ENCODE measurements at places on chromosomes 2 and 18.

DNA sequence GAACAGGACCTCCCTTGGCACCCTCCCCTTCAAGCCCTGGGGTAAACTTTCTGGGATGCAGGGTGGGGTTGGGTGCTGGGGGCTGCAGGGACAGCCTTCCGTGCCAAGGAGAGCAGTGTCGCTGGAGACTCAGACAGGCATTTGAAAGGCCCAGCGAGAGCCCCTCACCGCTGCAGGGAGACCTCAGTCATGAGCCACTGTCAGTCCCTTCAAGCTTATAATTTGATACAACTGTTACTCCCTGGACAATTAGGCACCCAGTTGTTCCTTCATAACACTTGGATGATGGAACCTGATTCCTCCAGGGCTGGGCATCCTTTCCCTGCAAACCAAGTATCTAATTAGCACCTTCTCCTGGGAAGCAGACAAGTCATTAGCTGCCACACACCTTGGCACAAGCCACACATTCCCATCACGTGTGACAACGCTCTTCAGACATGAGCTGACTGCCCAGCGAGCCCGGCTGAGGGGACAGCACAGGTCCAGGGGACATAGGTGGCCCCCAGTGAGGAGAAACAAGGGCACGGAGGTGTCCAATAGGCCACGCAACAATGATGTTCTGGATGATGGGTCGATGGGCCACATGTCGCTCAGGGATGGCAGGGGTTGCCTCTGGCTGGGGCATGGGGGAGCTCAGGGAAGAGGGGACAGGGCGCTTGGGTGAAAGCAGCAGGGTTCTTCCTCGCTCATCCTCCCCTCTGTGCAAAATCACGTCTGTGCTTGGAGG, 59.6 kb downstream of the KCNF1 start:
- no peak for DNase-seq

DNA sequence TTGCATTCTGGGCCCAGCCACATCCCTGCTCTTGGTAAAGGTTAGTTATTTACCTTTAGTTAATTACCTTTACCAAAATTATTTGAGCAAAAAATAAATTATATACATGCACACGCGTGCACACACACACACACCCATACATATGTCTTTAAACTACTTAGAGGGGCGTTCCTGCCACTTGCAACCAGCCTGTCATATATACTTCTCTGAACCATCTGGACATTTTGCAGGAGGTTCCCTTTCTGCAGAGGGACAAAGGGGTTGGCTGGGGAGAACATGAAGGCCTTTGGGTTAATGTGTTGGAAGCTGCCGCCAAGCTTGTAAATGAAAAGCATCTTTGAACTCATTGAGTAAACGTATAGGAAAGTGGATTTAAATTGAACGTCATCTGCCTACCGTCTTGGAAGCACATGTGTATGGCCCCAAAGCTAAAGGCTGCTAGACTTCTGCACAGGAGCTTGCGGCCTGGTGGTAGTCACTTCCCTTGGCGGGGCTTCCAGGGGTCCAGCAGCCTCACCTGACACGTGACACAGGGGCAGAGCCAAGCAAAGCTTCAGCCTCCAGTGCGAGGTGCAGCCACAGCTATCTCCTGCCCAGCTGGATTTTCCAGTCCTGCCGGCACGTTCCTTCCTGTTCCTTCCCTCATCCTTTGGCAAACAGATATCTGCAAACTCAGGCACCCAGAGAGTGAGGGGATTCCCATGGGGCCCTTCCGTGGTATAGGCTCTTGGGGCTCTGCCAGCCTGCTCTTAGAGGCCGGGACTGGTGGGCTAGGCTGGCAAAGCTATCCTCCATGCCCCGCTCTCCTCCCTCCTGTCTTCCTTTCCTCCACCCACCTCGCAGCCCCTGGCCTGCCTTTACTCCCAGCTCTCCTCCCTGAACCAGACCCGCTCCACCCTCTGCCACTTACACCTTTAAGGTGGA, 46.1 kb downstream of the SERTAD2 start:
- DNase-seq, result peak; percentile 37

DNA sequence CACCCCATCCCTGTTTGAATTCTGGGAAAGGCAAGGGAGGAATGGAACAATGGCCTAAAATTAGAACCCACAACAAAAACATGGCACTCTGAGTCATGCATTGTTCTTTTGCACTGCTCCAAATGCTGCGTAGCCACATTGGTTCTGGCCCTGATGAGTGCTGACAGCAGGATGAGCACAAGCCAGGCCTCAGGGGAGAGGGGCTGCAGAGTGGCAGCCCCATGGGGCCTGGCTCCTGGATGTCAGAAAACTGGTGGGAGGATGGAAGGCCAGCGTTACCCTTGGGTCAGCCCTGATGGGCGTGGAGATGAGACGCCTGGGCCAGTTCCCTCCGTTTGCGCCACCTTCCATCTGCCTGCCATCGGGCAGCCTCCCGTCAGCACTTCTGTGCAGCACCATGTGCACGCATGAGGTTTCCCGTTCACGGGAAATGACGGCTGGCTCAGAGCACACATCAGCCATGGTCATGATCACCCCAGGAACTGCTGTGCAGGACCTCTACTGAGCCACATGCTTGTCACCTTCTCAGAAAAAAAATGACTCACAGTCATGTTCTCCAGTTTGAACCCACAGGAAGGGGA, 65.6 kb downstream of the CYP26B1 start:
- DNase-seq, result no peak

DNA sequence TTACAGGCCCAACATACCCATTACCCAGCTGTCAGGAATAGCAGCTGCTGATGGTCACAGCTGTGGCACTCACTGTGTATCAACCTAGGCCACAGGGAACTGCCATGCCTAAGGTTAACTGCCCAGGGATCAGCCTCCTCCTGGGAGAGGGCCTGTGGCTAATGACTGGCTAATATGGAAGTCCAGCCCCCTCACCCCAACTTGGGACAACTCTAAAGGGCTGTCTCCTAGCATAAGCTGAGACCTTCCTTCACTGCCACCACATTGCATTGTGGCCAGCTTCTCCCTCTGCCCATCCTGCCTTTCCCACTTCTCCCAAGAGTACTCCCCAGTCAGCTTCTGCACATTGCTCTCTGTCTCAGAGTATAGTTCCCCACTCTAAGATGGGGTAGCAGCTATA, 316.5 kb downstream of the SMAD2 start:
- DNase-seq, result no peak

- DNase-seq, result no peak
Observed at GRCh38 chr2:145114726-145115125, 594.8 kb upstream of the ZEB2 start.

GRCh38 chr2:228181098-228182019, at the start of gene SPHKAP:
TSS of gene SPHKAP (minus strand) at chr2:228181687. CDS start at chr2:228181598, 89 bp downstream.
- DNase-seq, result peak; percentile 9

- no peak for DNase-seq
Observed at GRCh38 chr2:169838743-169839489, 11.7 kb downstream of the UBR3 start.

GRCh38 chr18:48548921-48549320, 10.1 kb downstream of the CTIF start:
- no peak for DNase-seq

GRCh38 chr2:138177693-138178092, 213.4 kb downstream of the HNMT start:
- DNase-seq, result no peak

DNA sequence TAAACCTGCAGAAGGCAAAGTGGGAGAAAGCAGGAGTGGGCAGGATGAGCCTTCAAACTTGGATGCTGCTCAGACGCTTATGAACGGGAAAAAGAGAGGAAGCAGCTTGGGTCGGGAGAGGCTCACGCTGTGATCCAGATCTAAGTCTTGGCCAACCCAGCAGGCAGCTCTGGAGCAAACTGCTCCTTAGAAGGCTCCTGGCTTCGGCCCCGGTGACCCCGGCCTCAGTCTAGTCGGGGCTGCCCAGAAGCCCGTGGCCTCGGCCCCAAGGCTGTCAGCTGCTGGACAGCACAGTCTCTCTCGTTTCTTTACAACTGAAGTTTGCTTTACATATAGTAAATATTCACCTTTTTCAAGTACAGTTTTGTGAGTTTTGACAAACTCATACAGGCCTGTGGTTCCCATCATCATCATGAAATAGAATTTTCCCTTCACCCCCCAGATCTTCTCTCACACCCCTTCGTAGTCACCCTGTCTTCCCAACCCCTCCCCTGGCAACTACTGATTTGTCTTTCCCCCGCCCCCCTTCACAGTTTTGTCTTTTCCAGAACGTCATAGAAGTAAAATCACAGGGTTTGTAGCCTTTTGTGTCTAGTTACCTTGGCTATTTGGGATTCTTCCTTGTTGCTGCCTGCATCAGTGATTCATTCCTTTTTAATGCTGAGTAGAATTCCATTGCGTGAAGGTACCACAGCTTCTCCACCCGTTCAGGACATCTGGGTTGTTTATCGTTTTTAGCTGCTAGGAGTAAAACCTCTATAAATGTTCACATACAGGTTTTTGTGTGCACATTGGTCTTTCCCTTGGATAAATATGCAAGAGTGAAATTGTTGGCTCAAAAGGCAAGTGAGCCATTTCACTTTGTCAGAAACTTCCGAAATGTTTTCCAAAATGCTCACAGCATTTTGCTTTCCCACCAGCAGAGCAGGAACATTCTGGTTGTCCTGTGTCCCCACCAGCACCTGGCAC, 35.1 kb downstream of the MYO7B start:
- no peak for DNase-seq

DNA sequence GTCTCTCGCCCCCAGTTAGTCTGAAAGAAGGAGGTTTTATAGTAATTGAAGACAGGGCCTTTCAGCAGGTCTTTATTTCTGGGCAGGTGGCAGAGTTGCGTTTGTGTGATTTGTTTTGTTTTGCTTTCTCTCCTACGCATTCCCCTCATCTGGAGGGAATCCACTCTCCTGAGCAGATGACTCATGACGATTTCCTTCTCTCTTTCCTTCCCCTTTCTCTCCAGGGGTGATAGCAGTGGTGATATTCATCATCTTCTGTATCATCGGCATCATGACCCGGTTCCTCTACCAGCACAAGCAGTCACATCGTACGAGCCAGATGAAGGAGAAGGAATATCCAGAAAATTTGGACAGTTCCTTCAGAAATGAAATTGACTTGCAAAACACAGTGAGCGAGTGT, 888.8 kb downstream of the CNTNAP5 start:
- no peak for DNase-seq

GRCh38 chr18:75454022-75454795, 26.7 kb upstream of the SMIM21 start:
- DNase-seq, result no peak

DNA sequence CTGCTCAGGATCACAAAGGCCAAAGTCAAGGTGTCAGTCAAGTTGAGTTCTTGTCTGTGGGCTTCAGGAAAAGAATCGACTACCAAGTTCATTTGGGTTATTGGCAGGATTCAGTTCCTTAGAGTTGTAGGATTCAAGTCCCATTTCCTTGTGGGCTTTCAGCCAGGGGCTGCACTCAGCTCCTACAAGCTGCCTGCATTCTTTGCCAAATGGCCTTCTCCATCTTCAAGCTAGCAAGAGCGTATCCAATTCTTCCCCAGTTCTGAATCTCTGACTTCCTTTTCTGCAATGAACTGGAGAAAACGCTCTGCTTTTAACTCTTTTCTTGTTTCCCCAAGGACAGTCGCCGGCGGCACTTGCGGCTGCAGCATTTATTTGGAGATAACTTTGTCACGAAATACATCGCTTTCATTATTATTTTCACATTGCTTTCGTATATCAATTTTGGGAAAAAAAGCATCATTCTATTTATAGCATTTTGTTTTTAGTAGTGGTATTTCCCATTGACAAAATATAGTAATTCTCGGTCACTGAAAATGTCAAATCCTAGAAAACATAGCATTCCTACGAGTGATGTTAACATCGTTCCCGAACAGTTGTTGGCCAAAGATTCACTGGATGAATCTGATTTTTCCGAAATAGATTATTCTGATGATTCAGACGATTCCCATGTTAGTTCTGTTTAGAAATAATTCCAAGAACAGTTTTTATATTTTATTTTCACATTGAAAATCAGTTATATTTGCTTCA, 59.6 kb upstream of the SERPINE2 start:
- no peak for DNase-seq

Data from GM06990 (cell line).